Stimulated activated CD8-positive, alpha-beta memory T cell treated with anti-CD3 and anti-CD28 coated beads, Interleukin-7, amount 100 ng/mL, for 1 hour (primary cell): ENCODE measurements at places on chromosomes 12 and 14.

- DNase-seq: no peak
Observed at GRCh38 chr12:77682488-77682887, 148.2 kb upstream of the NAV3 start.

DNA sequence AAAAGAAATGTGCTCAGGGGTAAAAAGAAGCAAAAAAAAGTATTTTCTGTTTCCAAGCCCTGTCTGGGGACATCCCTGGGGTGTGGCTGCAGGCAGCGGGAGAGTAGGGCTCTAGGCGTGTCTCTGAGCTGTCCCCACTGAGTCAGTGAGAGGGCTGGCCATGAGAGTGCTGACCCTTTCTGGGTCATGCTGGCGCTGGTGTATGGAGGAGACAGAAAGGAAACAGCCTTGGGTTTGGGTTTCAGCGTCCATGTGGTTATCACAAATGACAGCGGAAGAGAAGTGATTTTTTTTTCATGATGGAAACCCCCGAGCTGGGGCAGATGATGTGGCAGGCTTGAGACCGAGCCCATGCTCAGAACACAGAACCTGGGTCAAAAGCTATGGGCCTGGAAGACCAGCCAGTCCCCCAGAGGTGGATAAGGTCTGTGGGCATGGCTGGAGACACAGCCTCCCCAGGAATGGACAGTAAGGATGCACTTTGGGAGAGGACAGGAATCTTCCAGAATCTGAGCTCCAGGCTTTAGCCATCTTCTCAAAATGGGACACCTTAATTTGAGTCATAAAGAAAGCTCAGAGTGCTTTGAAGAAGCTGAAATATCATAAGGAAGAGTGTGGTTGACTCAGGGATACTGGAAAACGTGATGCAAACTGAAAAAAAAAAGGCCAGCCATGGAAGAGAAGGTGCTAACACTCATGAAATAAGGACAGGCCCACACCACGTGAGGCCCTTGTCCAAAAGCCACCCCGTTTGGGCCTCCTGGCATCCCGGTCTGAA, 36.2 kb downstream of the SYNE3 start:
- no peak for DNase-seq

- DNase-seq: no peak
Observed at GRCh38 chr12:59886131-59886733, 290.4 kb downstream of the SLC16A7 start.

- DNase-seq: no peak
Observed at GRCh38 chr12:51262758-51263177, 7.4 kb downstream of the SMAGP start.

- no peak for DNase-seq
Observed at GRCh38 chr12:123948796-123949769, 23.5 kb downstream of the CCDC92 start.

GRCh38 chr12:44431647-44432343, 444.3 kb downstream of the NELL2 start:
- no peak for DNase-seq

DNA sequence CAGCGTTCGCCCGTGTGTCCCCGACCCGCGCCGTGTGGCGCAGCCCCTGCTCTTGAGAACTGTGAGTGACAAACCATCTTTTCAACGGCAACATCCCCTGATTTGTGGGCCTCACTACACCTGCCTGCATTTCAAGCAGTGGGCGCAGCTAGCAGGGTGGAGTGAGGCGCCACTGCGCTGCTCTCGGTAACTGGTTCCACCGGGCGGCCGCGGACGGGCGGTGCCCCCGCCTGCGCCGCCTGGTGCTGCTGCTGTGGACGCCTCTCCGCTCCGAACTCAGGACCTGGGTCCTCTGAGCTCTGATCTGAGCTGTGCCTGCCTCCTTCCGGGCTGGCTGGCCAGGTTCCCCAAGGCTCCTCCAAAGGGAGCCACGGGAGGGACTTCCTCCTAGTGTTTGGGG, 5.9 kb upstream of the DEGS2 start:
- no peak for DNase-seq

GRCh38 chr14:38951451-38951850, 151.6 kb downstream of the SEC23A start:
- no peak for DNase-seq

GRCh38 chr14:95387826-95388445, 68.2 kb upstream of the CLMN start:
- DNase-seq: no peak

DNA sequence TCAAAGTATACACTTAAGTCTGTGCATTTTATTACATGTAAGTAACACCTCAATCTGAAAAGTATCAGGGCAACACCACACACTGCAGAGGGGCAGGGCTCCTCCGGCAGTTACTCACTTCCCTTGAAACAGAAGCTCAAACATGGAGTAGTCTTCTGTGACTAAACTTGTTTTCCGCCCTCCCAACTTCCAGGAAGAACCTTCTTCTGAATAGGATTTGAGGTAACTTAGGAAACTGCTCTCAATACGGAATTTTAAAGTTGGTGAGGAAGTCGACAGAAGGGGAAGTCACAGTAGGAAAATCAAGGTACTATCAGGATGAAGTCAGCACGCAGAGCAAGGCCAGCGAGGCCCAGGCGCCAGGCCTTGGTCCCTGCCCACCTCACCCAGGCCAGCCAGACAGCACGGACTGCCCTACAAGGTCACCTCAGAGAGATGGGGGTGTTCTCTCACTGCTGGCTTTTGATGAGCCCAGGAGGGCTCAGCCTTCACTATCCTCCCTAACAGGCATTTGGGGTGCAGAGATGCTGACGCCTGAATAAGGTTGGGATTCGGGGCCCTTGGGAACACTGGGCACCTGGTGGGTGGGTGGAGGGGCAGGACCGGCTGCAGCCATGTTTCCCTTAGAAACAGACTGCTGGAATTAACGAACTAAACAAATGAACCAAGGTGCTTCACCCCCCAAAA, 5.8 kb downstream of the ANKRD9 start:
- no peak for DNase-seq

- no peak for DNase-seq
Observed at GRCh38 chr14:50400461-50400860, 3.8 kb upstream of the CDKL1 start.

GRCh38 chr12:2739832-2740641, 54.7 kb upstream of the FKBP4 start:
- no peak for DNase-seq

DNA sequence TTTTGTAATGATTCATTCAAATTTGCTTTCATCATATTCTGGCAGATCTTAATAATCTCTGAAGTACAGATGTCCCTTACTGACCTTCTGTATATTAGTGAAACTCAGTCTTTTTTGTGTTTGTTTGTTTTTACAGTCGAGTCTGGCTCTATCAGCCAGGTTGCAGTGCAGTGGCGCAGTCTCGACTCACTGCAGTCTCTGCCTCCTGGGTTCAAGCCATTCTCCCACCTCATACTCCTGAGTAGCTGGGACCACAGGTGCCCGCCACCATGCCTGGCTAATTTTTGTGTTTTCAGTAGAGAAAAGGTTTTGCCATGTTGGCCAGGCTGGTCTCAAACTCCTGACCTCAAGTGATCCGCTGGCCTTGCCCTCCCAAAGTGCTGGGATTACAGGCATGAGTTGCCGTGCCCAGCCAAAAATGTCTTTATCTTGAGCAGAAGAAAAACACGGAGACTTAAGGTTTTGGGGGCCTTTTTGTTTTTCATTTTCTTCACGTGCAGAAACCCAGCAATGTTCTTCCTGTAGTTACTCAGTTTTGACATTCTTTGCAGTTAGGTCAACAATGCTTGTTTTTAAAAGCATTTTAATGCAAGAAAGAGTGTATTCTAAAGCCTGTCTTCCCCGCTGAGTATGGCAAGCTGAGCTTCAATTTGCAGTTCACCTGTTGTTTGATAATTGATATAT, 79.5 kb downstream of the FAR2 start:
- DNase-seq: no peak

GRCh38 chr12:94133964-94134795, 14.2 kb upstream of the PLXNC1 start:
- DNase-seq: no peak

DNA sequence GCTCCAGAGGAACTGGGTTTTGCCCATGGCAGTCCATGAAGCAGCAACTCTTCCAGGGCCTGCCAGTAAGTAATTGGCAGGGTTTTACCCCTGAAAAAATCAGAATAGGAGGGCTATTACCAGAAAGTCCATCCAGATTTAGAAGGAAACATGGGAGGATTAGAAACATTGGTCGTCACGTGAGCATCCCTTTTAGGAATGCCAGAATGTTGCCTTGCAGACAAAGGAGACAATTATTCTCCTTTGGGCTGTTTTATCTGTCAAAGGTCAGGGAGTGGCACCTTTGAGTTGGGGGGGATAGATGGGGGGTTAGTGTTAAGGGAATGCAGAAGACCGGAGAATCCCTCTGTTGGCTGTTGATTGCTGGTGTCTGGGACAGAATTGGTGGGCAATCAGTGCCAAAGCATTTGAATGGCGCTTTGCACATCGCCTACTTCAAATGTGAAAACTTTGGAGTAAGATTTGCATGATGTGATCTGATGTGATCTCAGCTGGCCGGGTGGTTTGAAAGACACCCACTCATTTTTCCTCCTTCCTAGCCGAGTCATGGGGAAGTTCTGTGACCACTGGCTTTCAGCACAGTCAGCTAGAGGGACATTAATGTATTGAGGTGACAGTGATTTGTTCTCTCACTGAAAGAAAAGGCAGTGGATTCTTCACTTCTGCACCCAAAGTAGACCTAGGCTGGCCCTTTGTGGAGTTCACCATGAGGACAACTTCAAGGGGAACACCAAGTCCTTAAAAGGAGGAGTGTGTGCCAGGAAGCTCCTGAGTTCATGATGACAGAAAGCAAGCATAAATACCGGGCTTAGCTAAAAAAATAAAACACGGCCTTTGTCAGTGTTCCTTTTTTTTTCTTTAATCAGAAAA, 31.4 kb downstream of the FLVCR2 start:
- DNase-seq: no peak

DNA sequence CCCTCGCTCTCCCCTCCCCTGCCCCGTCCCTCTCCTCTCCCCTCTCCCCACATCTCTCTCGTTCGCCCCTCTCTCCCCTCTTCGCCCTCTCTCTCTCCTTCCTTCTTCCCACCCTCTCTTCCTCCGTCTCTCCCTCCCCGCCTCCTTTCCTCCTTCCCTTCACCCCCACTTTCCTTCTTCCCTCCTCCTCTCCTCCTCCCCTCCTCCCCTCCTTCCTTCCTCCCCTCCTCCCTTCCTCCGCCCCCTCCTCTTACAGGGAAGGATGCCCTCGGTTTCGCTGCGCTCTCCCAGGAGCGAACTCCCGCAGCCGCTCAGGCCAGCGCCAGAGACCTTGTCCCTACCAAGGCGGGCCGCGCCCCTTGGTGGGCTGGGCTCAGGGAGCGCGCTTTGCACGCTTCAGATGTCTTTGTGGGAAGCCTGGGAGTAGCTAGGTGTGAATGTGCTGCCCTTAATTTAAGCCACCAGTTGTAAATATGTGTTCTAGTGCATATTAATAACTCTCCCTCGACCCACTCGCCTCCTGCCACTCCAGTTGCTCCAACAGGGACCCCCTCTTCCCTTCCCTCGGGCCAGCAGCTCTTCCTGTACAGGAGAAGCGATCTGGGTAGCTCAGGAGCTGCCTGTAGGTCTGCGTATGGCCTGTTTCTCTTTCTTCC, 13.3 kb upstream of the MAP3K9 start:
- DNase-seq: no peak

DNA sequence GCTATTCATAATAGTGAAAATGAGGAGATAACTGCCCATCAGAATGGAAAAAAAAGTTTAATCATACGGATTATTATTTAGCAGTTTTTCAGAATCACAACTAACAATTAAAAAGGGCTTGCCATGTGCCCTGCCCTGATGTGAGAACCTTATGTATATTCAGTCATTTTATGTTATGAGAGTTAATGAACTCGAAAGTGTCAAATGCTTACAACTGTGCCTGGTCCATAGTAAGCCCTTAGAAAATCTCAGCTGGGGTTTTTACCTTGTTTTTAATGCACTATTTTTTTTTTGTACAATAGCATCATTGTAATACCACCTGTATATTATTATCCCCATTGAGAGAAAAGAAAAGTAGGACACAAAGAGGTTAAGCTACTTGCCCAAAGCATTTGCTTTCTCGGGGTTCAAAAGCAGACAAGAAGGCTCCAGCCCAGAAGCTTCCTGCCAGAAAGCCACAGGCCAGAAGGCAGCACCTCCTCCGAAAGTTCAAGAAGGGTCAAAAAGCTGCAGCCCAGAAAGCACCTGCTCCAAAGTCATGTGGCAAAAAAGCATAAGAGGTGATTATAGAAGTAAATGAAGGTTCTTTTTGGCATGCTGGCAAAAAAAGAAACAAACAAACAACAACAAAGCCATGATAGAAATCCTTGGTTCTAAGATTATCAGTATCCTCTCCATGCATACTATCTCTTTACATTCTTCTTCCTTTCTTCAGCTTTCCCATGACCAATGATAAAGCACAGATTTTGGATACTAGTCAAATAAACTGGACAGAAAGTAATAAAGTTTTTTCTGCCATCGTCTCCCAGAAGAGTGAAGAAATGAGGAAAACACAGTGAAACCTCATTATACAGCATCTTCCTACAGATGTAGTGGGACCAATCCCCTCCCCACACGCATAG, 59.1 kb upstream of the NAP1L1 start:
- no peak for DNase-seq

GRCh38 chr14:37329189-37330001, 131.7 kb downstream of the MIPOL1 start:
- DNase-seq: no peak

DNA sequence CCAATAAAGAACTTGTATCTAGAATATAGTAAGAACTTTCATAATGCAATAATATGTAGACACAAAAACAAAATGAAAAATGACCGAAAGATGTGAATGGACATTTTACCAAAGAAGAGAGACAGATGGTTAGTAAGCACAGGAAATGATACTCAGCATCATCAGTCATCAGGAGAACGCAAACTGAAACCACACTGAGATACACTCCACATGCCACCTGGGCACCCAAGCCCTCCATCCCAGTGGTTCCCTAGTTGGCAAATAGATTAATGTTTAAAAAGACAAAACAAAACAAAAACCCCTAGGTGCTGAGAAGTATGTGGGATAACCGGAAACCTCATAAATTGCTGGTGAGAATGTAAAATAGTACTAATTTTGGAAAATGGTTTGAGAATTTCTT, 26.8 kb upstream of the VPS33A start:
- DNase-seq: no peak

- no peak for DNase-seq
Observed at GRCh38 chr14:92783813-92784431, 10.2 kb upstream of the GOLGA5 start.

DNA sequence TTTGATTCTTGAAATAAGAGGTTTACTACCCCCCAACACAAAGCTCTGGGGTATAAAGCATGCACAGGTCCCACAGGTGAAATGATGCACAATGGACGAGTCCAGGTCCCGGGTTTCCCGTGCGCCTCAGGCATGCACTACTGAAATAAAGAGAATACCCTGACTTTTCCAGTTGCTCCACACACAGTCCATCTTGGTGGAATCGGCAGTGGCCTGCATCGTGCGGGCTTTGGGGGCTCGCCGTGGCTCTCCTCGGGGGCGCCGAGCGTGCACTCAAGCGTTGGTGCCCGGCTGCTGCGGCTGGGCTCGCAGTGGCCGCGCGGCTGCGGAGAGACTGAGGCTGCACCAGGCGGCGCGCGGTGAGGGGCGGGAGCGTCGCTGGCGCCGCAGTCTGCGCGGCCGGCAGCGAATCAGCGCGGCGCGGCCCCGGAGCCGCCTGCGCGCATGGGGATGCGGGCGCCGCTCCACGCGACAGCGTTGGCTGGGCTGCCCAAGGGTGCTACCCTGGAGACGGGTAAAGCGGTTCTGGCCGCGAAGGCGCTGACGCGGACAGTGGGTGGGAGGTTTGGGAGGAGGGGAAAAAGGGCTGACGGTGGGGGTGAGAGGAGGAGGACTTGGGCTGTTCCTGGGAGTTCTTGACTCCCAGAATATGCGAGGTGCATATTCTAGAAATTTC, 53.8 kb upstream of the CCDC175 start:
- DNase-seq: no peak

GRCh38 chr12:68334132-68334531, 2.0 kb upstream of the MDM1 start:
- DNase-seq: no peak

GRCh38 chr12:73180734-73181133, 908.6 kb downstream of the TRHDE start:
- DNase-seq: no peak
